ENCODE measurements at places on chromosomes 7 and 10. TPM values are rescaled to one million over a fixed set of nuclear protein-coding genes. Genes with fewer than 3 reads are reported as not detected.

- no peaks in the 10 kb centered on the region for H3K27me3 ChIP-seq
- no peak overlapping the region for H3K4me3 ChIP-seq
- H3K36me3 ChIP-seq: no peaks in the 10 kb centered on the region
- no peak for DNase-seq
- H3K27ac ChIP-seq: no peak overlapping the region
These were observed 277.0 kb downstream of the EXOC4 start for GRCh38 chr7:133529861-133530260.

DNA sequence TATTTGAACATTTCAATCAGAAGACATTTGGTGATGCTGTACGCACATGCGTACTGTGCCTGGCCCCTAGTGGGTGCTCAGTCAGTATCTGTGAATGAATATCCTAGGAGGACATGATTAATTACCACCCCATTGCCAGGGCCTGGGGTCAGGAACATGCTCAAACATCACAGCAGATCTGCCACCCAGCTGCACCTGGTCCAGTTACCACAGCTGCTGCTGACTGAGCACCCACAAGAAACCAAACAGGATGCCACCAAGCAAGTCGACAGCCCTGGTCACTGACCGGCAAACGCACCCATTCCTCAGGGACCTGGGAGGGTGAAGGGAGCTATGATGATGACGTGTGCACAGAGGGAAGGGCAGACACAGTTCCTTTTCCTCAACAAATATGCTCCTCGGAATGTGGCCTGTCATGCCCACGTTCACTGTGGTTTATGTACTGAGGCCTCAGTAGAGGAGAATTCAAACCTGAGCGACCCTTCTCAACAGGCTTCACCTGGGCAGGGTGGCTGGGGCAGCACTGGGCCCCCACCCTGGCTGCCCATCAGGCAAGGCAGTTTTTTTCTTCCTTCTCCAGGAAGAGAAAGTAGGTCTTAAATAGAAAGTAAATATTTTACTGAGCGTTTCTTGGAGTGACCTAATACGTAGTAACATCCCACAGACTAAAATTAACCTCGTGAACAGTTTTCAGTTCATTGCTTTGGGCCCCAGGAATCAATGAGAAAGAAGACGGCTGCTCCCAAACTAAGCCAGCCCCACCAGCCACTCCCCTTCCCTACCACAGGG lies 13.4 kb downstream of the CTBP2 start:
- H3K27ac ChIP-seq: peak overlapping the region; percentile 87
- DNase-seq: no peak
- H3K4me3 ChIP-seq: no peak overlapping the region
- H3K27me3 ChIP-seq: no peaks in the 10 kb centered on the region

- no peak for DNase-seq
- no peak overlapping the region for H3K27ac ChIP-seq
- no peaks in the 10 kb centered on the region for H3K27me3 ChIP-seq
- no peaks in the 10 kb centered on the region for H3K4me1 ChIP-seq
- H3K36me3 ChIP-seq: no peaks in the 10 kb centered on the region
- no peak overlapping the region for H3K4me3 ChIP-seq
These were observed 72.2 kb downstream of the CHST15 start for GRCh38 chr10:124020981-124021815.

- no peak for DNase-seq
- H3K4me1 ChIP-seq: no peaks in the 10 kb centered on the region
- no peak overlapping the region for H3K4me3 ChIP-seq
- no peaks in the 10 kb centered on the region for H3K36me3 ChIP-seq
- no peak overlapping the region for H3K27ac ChIP-seq
- H3K27me3 ChIP-seq: no peaks in the 10 kb centered on the region
These were observed 208.2 kb upstream of the INHBA start for GRCh38 chr7:41910940-41911600.

MUC3A gene
- total RNA-seq: 0.16 TPM

GRCh38 chr10:124083740-124084397 lies 9.5 kb downstream of the CHST15 start:
- DNase-seq: no peak
- no peaks in the 10 kb centered on the region for H3K27me3 ChIP-seq
- H3K4me3 ChIP-seq: peak overlapping the region; percentile 28
- no peaks in the 10 kb centered on the region for H3K36me3 ChIP-seq
- peak overlapping the region; percentile 89 for H3K27ac ChIP-seq

Data from breast epithelium (tissue), 4 donors.